ENCODE measurements at places on chromosomes 5 and 9.
A peak's percentile ranks its signal among the peaks of the same experiment; 100 is the strongest.

GRCh38 chr5:16061163-16061562, 118.4 kb downstream of the MARCHF11 start:
- no peak for DNase-seq

DNA sequence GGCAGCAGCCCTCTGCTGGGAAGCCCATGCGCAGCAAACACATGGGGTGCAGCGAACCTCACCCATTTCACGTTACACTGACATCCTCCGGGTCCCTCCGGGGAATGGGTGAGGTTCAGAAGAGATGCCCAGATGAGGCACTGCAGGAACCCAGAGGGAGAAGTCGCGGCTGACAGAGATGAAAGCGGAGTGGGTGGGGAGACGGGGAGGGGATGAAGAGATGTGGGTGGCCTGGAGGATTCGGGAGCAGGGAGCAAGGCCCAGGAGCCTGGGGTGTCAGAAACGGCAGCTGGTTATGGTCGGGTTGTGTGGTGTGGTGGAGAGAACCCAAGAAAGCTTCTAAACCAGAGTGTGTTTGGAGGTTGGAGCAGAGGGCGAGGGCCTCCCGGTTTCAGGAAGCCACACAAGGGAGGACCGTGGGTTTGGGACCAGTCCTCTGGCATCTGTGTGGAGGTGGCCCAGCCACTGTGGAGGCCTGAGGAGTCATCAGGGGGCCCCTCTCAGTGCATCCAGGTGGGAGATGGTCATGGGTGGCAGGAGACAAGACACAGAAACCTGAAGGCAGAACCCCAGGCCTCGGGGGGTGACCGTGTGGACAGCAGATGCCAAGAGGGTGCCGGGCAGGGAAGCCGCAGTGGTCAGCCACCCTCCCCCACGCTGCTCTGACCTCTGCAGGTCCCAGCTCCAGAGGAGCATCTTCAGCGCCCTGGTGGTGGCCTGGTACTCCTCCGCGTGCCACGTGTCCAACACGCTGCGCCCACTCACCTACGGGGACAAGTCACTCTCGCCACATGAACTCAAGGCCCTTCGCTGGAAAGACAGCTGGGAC, 8.6 kb downstream of the UCK1 start:
- DNase-seq: no peak

GRCh38 chr5:168192120-168192519, 99.3 kb upstream of the WWC1 start:
- DNase-seq: no peak

DNA sequence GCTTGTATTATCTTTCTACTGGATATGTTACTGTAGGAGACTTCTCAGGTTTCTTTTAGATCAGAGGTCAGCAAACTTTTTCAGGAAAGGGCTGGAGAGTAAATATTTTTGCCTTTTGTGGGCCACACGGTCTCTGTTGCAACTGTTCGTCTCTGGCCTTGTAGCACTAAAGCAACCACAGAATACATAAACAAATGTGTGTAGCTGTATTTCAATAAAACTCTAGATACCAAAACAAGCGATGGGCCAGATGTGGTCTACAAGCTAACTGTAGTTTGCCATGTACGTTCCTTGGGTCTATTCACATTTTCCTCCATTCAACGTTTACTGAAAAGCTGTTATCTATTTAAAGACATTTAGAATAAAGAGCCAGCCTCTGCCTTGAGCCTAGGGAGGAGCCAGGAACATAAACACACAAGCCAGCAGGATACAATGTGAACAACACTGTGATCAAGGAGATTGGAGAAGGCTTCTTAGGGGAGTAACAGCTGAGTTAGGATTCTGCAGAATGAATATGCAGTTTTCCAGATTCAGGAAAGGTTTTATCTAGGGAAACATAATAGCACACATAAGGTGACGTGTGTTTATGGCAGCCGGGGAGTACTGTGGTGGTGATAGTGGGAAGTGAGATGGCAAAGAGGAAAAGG, 33.0 kb upstream of the HOMER1 start:
- DNase-seq: peak; percentile 89

DNA sequence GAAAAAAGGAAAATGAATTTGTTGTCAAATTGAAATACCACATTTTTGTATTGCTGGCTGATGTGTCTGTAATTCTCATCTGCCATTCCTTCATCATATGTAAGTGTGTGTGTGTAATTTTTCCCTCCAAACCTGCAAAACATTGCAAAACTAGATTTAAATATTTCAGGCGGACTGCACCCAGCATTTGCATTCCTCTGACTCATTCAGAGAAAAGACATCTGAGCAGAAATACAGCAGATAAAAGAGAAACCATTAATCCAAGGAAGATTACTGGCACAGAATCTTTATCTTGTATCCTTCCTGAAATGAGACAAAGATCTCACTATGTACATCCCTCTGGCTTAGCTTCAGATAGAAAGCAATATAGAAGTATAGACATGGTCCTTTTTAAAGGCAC, 275.3 kb downstream of the TMEM38B start:
- DNase-seq: no peak

DNA sequence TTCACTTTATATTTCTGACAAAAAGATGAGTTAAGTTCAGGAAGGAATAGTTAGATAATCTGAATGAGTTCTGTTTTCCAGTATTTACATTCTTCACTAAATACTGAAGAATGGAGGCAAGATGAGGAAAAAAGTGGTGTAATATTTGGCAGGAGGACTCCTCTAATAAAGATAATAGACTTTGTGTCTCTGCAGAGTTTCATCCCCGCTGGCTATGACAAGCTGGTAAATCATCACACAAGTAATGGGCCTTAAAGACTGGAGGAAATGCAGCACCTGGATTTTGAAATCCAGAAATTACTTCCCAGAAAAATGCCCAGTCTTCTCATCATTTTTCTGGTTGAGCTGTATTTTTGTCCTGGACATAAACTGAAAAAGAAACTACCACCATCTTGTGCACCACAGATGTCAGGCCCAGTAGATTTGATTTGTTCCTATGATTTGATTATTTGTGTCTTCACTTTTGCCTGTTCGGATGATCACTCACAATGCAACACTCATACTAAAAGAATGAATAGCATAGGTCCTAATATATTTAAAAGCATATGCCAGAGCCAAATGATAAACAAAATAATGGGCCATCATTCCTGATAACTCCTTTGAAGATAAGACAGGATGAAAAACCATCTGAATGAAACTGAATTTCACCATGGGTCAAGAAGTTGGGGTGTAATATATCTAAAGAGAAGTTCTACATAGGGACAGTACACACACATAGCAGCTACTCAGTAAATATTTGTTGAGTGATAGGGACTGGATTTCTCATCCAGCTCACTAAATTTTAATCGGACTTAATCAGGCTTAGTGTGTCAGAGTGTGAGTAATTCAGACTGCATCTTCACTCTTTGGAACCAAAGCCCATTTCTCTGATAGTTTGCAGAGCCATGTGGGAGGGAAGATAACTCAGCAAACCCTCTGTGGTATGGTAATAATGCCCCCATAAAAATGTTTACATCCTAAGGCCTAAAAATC, 200.5 kb downstream of the HINT1 start:
- DNase-seq: no peak

- no peak for DNase-seq
Measured at GRCh38 chr5:31678180-31678579, 39.2 kb downstream of the PDZD2 start.

GRCh38 chr5:133358271-133358670, 254.1 kb downstream of the FSTL4 start:
- no peak for DNase-seq

GRCh38 chr5:14347522-14347921, 204.4 kb downstream of the TRIO start:
- no peak for DNase-seq
